Muscle of back (tissue), 13 donors: ENCODE measurements at places on chromosomes 5 and 9. TPM values are rescaled to one million over a fixed set of nuclear protein-coding genes. Genes with fewer than 3 reads are reported as not detected.

DNA sequence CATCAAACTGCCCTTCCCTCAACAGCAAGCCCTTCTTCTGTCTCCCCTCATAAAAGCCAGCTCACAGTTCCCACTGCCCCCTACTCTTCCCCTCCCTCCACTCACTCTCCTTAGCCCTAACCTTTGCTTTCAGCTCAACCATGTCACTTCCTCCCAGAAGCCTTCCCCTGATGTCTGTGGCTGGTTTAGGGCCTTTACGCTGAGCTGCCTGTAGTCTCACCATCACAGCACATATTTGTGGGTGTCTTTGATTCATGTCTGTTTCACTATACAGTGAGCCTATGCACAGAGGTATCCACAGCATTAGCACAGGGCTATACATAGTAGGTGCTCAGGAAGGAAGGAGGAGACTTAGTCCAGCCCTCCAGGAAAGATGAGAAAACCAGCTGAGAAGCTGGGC lies 34.7 kb downstream of the C9orf50 start:
- DNase-seq: no peak

Gene MSMP
- polyA plus RNA-seq: 1.3 TPM

DNA sequence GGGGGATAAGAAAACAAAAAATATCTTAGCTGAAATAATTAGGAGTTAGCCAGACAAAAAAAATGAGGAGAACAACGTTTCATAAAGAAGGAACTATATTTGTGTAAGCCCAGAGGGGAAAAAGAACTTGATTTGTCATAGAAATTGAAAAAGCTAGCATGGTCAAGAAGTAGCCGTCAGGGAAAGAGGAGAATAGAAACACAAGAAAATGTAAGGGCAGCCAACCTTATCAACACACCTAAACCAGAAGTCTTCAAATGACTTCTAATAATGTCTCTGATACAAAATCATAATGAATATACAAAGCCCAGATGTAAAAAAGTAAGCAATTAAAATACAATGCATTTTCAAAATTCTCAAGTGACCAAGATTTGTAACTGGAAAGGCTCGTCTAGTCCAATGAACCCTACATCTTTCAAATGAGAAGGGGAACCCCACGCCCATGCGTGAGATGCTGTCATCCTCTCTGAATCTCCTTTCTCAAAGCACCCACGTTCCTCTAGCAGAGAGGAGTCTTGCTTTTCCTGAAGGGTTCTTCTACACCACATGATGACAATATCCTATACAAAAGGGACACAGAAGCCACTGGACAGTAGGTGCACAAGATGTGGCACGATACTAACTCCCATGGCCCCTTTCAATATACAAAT lies 103.7 kb downstream of the ARL15 start:
- DNase-seq: no peak

- no peak for DNase-seq
These were observed 4.7 kb upstream of the PANK3 start for GRCh38 chr5:168583742-168584482.

Gene RNF180
- polyA plus RNA-seq: 2.2 TPM

- no peak for DNase-seq
These were observed 112.9 kb upstream of the FER start for GRCh38 chr5:108634617-108635288.

DNA sequence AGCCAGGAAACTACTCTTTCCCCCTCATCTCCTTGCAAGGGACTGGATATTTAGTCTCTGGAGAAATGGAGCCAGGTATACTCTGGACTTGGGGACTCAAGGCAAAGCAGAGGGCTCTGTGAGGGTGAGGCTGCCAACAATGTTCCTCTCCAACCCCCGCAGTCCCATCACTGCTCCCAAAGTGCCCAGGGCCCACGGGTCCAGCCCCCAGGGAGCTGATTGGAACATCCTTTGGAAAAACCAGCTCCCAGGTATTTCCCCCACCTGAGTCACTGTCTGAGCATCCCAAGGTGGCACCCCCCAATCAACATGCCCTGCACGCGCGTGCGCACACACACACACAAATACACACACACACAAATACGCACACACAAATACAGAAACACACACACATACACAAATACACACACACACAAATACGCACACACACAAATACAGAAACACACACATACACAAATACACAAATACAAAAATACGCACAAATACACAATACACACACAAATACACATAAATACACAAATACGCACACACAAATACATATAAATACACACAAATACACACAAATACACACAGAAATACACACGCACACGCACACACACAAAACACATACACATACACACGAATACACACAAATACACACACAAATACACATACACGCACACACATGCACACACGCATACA lies 137.4 kb downstream of the DAB2IP start:
- no peak for DNase-seq

DNA sequence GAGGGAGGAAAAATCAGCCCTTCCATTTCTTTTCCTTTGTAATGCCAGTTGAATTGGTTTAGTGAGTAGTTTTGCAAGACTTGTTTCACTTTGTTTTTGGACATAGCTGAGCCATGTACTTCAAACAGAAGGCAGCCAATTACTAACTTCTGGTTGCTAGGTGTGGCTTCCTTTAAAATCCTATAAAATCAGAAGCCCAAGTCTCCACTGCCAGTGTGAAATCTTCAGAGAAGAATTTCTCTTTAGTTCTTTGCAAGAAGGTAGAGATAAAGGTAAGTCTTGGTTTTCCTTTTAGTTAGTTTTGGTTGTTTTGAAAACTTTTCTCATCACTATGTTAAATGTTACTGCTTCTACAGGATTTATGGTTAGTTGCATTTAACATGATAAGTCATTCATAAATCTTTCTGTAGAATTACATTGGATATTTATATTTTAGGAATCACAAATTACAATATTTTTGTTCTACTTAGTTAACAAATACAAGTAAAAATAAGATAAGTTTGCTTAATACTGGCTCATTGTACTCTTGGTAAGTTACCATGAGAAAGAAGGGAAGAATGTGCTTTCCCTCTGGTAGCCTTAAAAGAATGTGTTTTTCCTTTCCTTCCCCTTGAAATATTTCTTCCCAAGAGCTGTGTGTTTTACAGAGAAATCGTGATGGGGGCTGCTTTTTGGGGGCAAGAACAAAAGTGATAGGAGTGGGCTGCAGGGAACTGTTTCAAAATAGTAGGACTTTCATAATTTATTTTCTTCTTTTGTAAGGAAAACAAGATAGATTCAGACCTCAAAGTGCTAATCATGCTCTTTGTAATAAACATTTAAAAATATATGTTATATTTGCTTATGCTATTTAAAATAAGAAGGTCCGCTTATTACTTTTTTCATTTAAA lies at the start of gene ANXA1:
Gene ANXA1 (plus strand): TSS at position 213 of the 890 bp plus-strand sequence. CDS start 6,671 bp downstream, outside the sequence.
- peak; percentile 75 for DNase-seq

Gene CD14
- 24.8 TPM for polyA plus RNA-seq

DNA sequence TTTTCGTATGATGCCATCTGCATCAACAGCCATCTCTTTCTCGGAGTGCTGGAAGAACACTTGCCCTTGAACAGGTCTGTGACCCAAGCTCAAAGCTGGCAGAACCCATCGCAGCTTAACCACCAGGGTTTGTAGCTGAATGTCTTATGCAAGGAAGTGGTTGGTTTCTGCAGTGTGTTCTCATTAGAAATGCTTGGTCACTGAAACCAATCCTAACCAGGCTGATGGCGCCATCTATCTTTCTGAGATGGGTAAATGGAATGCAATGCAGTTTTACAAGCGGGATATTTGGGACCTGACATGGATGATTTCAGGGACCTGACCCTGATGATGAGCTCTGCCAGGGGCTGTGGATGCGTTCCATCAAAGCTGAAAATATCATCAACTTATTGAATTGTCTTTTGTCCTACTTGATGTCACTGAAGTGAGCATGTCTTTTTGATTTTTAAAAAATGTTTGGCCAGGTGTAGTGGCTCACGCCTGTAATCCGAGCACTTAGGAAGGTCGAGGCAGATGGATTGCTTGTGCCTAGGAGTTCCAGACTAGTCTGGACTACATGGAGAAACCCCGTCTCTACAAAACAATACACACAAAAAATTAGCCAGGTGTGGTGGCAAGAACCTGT lies 28.7 kb downstream of the DMRT3 start:
- peak; percentile 64 for DNase-seq

Gene C9
- polyA plus RNA-seq: 0.25 TPM

DNA sequence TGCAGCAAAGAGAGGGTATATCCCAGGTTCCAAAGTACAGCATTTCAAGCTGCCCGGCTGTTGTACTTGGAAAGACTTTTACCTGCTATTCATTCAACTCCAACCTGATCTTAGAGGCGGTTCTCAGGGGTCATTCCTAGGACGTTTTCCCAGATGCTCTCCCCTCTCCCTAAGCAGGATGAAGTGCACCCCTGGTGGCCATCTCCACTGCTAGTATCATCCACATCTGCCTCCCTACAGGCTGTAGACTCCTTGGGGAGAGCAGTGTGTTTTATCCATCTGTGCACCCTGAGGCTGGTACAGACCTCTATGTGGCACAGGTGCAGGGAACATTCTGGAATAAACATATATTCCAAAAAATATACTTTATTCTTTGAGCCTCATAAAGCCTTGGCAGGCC lies 56.8 kb downstream of the PTPN3 start:
- DNase-seq: no peak

GRCh38 chr5:81556809-81557208 lies 162.9 kb upstream of the ACOT12 start:
- no peak for DNase-seq

GRCh38 chr9:136941231-136942111 lies 3.1 kb downstream of the FBXW5 start:
- DNase-seq: no peak

Gene CCL28
- 0.20 TPM for polyA plus RNA-seq
